Right lobe of liver (tissue), 6 donors: ENCODE measurements at places on chromosomes 2 and 18. TPM values are rescaled to one million over a fixed set of nuclear protein-coding genes. Genes with fewer than 3 reads are reported as not detected.

Gene EVX2
- not detected for total RNA-seq

- no peak overlapping the region for H3K4me3 ChIP-seq
- H3K4me1 ChIP-seq = no peaks in the 10 kb centered on the region
- H3K27ac ChIP-seq = no peak overlapping the region
- H3K27me3 ChIP-seq = no peaks in the 10 kb centered on the region
- DNase-seq = no peak
- no peaks in the 10 kb centered on the region for H3K36me3 ChIP-seq
Observed at GRCh38 chr2:237766340-237766739, 32.2 kb upstream of the RBM44 start.

DNA sequence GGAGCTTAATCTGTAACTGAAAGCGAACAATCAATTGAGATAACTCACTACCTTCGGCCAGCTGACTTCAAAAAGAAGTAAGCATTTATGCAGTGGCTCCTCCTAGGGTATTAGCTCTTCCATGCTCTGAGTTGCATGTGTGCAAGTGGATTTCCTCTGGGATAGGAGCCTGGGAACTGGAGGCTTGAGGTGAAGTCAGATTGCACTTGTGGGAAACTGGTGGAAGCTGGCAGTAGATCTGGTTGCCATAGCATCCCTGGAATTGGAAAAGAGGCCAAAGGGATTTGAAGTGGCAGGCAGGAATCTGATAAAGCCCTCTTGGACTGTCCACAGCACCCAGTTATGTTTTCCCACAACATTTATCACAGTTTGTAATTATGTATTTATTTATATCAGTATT lies 50.6 kb upstream of the FMNL2 start:
- H3K4me1 ChIP-seq = no peaks in the 10 kb centered on the region
- H3K36me3 ChIP-seq = no peaks in the 10 kb centered on the region
- DNase-seq = no peak
- no peak overlapping the region for H3K27ac ChIP-seq
- no peaks in the 10 kb centered on the region for H3K27me3 ChIP-seq

GRCh38 chr2:223936862-223937326 lies 8.2 kb downstream of the WDFY1 start:
- no peak for DNase-seq
- no peaks in the 10 kb centered on the region for H3K36me3 ChIP-seq
- no peaks in the 10 kb centered on the region for H3K27me3 ChIP-seq
- peaks cover 34% of the 10 kb centered on the region for H3K4me1 ChIP-seq

GRCh38 chr2:227479865-227480475 lies 8.0 kb downstream of the AGFG1 start:
- no peaks in the 10 kb centered on the region for H3K4me1 ChIP-seq
- no peaks in the 10 kb centered on the region for H3K27me3 ChIP-seq
- no peaks in the 10 kb centered on the region for H3K36me3 ChIP-seq
- DNase-seq = no peak

- no peak overlapping the region for H3K27ac ChIP-seq
- H3K36me3 ChIP-seq = no peaks in the 10 kb centered on the region
- no peaks in the 10 kb centered on the region for H3K4me1 ChIP-seq
- H3K27me3 ChIP-seq = no peaks in the 10 kb centered on the region
- no peak overlapping the region for H3K4me3 ChIP-seq
Observed at GRCh38 chr2:118932949-118933348, 9.0 kb upstream of the MARCO start.

DNA sequence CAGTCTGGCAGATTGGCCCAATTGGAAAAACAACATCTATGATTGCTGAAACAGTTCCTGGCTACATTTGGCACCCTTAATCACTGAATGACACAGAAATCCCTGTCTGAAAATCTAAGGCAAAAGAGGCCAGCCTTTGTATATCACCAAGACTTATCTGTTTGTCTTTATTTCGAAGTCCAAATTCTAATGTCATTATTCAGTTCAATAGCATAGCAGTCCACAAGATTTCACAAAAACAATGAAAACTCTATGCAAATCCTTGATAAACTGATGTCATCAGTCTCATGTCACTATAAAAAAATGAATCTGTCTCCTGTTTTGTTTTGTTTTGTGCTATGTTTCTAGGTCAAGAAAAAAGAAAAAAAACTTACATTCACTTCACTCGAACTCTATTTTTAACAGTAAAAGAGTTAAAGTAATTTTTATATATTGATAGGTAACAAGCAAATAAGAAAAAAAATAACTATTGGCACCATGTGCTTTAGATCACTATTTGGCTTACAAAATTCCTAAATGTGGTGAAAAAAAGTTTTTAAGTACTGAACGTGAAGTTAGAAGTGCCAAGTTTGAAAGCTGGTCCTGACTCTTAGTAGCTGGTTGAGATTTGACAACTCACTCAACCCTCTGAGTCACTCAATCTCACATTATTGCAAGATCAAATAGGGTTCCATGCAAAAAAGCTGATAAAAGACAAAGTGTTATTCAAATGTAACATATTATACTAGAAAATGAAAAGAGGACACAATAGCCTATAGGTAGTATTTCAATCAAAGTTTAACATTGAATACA lies 359.3 kb downstream of the IRS1 start:
- H3K27me3 ChIP-seq = no peaks in the 10 kb centered on the region
- H3K36me3 ChIP-seq = no peaks in the 10 kb centered on the region
- no peaks in the 10 kb centered on the region for H3K4me1 ChIP-seq
- H3K27ac ChIP-seq = peak overlapping the region; percentile 43
- DNase-seq = no peak
